ENCODE measurements at places on chromosomes 5 and 9.

GRCh38 chr5:141843156-141843927 lies 34.9 kb downstream of the PCDH1 start:
- no peak for DNase-seq

GRCh38 chr5:85990998-85991397 lies 626.7 kb upstream of the COX7C start:
- DNase-seq: no peak

DNA sequence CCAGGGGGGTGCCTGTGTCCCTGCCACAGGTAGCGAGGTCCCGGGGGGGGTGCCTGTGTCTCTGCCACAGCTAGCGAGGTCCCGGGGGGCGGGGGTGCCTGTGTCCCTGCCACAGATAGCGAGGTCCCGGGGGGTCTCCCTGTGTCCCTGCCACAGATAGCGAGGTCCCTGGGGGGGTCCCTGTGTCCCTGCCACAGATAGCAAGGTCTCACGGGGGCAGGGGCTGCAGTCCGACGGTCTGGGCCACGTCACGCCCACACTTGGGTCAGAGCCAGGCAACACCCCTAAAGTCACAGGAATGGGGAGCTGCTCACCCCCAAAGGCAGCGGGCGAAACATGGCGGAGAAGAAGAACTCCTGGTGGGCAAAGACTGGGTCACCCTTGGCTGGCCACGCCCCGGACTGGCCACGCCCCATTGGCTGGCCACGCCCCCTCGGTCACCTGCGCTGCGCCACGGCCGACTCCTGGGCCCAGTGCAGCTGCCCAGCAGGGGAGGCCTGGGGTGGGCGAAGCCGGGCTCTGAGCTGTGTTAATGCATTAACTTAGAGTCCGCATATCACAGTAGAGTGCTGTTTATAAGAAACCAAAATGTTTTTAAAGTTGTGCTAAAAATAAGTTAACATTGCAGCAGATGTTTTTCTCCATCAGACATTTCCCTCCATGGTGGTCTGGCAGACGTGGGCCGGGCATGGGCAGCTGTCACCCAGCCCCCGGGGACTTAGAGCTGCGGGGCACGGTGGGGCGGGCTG lies 7.0 kb downstream of the NOXA1 start:
- no peak for DNase-seq

DNA sequence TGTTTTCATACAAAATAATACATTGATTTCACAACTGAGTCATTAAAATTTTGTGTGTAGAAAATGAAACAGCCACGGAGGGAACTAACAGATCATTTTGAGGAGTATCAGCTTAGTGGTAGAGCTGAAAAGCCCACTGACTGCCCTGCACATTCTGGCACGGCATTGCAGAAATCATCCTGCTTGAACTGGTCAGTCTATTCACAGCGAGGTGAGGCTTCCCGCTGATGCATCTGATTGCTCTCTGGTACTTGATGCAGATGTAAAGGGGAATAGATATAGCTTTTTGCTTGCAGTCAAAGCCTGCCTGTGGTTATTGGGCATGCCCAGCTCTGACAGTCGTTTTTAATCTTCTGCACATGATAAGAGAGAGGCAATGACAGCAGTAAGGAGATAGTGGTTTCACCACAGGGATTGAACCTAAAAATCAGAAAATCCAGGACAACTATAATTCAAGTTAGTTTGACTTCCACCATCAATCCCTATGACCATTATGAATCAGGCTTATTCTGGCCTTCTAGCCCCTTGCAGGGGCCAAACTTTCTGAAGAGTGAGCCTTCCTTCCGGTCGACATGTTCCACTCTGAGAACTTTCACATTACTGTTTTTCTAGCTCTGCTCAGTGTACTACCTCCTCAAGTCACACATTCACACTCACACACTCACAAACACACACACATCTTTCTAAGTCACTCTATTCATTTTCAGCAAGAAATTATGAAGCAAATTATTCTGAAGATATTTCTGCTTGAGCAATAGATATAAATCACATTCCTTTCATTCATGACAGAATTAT lies 782.8 kb upstream of the NUDT12 start:
- DNase-seq: no peak

- DNase-seq: no peak
Measured at GRCh38 chr5:160976181-160976580, 124.2 kb upstream of the ATP10B start.

- DNase-seq: no peak
Measured at GRCh38 chr5:147648597-147648996, 133.9 kb downstream of the JAKMIP2 start.

- no peak for DNase-seq
Measured at GRCh38 chr5:3121813-3122212, 370.3 kb upstream of the IRX2 start.

GRCh38 chr5:55638051-55638450 lies 74.1 kb downstream of the SLC38A9 start:
- DNase-seq: no peak

GRCh38 chr5:146009020-146009419 lies 72.6 kb downstream of the SH3RF2 start:
- DNase-seq: no peak
